ENCODE measurements at places on chromosomes 3 and 15.

GRCh38 chr3:194718079-194718478, 32.4 kb downstream of the FAM43A start:
- no peak for DNase-seq

DNA sequence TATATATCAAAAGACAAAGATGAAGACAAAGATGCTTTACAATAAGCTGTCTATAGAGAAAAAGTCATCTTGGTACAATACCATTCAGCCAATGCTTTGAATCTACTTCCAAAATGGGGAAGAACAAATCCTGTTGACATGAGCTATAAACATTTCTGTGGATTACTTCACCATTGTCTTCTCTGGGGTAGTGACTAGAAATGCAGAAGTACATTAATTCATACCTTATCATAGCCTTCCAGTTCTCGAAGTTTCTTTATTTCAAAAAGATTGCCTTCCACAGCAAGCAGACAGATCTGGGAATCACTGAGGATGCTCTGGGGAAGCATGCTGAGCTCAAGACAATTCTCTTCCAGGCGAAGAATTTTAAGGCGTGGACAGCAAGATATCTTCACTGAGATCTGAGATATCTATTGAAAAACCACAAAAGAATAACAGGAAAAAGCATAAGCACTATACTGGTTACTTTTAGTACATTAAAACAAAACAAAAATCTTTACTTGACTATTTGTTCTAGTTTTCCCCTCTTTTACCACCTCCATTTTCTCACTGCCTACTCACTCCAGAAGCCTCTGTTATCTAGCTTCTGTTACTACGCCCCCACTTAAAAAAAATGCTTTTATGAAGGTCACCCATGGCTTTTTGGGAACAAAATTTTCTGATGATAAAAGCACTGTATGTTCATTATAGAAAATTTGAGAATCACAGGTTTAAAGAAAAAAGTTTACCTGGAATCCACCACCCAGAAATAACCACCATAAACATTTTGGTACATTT, 3.6 kb downstream of the LRRC57 start:
- DNase-seq = no peak

DNA sequence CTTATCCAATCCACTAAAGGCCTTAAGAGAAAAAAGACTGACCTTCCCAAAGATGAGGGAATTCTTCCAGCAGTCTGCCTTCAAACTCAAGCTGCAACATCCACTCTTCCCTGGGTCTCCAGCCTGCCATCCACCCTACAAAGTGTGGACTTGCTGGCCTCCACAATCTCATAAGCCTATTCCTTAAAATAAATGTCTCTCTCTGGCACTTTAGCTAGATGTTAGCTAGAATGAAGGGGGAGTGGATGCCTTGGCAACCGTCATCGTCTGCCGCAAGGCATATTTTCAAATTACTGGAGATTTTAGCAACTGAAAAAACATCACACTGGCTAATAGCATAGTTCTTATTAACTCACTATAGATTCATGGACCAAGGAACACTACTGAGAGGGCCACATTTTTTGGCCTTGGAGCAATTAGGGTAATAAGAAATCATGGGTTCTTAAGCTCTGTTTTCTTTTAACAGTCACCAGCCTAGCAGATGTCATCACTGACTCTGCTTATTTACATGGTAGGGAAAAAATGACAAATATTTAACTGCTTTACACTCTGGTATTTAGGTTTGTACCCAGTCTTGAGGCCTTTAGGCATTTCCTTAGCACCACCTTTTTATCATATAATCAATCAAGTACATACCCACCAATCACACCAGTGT, 245.3 kb downstream of the MYRIP start:
- no peak for DNase-seq

GRCh38 chr3:25945836-25946235, 155.9 kb downstream of the OXSM start:
- DNase-seq = no peak

- DNase-seq = no peak
These were observed 25.4 kb upstream of the CHMP2B start for GRCh38 chr3:87201727-87202126.

DNA sequence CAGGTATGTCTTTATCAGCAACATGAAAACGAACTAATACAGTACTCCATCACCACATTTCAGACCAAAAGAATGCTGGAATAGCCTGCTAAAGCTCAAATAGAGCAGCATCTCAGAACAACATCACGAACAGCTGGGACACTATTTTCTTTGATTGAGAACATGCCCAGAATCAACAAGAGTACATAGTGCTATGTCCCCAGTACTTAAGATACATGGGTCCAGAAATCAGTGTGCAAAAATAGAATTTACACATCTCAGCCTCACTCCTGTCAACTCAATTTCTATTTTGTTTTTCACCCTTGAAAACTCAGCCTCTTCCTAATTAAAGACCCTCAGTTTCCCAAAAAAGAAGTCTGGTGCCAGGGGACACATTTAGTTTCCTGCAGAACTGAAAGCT, 753.9 kb downstream of the AGBL1 start:
- DNase-seq = no peak

- no peak for DNase-seq
These were observed 32.6 kb upstream of the SKIL start for GRCh38 chr3:170324962-170325361.

DNA sequence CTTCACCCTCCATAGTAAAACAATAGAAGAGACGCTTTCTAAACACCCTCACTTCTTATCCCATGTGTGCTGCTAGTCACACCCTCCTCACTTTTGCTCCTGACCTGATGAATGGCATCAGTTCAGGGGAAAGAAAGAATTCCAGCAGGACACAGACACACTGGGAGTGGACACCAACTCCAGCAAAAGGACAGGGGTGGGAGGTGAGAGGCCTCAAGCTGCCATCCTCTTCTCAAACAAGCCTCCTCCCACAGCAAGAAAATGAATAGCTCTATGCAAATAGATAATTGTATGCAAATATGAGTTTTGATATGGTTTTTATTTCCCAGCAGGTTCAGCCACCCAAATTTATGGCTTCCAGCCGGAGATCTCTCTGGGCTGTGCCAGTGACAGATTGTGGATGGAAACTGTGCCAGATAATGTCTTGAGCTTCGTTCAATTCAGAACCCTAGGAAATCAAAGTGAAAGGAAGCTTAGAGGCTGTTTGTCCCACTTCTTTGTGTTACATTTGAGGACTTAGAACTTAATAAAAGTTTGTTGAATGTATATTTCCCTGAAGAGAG, 209.3 kb upstream of the PPP2R3A start:
- no peak for DNase-seq

- no peak for DNase-seq
These were observed 128.3 kb downstream of the SV2B start for GRCh38 chr15:91228383-91228782.

- DNase-seq = no peak
These were observed 27.7 kb downstream of the AQR start for GRCh38 chr15:34941831-34942230.

- no peak for DNase-seq
These were observed 54.1 kb upstream of the FURIN start for GRCh38 chr15:90814191-90814821.

DNA sequence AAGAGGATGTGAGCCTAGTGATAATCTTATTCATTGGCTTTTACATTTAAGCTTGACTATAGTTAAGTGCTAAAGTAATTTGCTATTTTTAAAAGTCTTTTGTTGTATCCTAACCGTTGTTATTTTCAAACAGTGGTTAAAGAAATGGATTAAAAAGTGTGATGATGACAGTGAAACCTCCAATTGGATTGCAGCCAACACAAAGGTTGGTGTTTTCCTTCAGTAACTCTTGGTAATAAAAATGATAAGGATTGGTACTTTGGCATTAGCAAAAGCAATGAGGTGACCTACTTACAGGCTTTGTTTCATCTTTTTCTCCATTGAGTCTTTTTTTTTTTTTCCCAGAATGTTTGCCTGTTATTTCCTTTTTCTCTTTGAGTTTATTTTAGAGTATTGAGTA, 87.5 kb upstream of the GOLGA6B start:
- DNase-seq = no peak

DNA sequence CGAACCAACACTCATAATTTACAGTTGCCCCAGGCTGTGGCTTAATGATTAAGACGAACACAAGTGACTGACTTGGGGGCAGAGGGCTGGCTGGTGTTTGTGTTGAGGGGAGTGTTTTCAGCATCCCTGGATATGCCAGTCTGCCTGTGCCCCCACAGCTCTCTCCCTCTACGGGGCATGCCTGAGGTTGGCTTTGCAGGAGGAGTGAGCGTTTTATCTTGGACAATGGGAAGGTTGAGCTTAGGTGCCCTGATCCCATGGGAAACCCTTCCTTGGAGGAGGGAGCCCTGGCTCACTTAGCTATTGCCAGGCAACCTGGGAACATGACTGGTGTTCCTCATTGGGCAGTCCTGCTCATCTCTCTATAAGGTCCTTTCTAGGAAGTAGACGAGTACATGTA, 17.6 kb downstream of the FAM107A start:
- no peak for DNase-seq

All from CD4-positive, alpha-beta T cell treated with Interleukin-21 for 1 hour (primary cell).